Ovary (tissue), 10 donors: ENCODE measurements at places on chromosomes 3 and 15.

DNA sequence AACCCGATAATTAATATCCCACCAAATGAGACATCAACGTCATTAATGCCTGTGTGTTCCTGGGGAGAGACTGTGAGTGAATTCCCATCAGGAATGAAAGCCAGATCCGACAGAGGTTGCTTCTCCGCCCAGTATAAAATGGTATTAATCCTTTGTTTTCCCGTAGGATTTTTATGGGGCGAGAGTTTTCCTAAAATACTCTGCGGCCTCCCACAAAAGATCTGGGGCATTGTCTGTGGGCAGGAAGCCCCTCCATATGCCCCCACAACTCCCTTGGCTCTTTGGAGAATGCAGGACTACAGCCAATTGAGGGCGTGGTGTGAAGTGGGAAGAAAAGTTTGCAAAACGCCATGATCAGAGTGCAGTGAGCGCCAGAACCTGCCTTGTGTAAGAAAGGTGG, 26.7 kb downstream of the ZIC4 start:
- DNase-seq = no peak

- DNase-seq = no peak
Observed at GRCh38 chr3:45765266-45765851, 31.0 kb downstream of the SLC6A20 start.

DNA sequence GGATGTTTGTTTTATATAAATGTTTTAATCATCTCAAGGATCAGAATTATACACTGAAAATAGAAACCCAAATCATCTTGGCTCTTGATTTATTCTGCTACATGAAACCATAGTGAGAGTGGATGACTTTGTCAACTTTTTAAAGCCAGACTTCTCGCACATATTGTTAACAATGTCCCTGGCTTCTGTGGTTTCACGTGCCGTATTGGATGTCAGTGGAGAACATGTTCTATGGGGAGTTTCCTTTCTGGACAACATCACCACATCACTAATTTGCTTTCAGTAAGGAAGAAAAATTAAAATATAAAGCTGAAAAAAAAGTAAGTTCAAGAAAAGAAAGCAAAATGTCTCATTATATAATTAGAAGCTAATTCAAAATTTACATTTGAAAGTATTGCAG, 297.1 kb upstream of the MME start:
- DNase-seq = no peak

DNA sequence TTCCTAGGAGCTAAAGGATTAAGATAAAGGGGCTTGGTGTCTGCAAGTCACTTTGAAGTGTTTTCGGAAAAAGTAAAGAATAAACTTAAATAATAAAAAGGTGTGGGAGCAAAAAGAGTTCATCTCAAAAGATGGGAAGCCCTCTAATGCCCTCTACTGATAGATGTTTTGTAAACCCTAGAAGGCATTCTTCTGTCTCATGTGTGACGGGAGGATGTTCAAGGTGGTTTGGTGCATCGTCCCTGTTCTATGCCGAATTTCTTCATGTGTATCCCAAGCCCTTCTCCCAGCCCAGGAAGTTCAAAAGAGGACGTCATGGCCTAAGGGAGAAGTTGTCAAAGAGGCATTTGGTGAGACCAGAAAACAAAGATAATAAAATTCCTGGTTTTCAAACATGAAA, 37.2 kb downstream of the CCK start:
- no peak for DNase-seq

DNA sequence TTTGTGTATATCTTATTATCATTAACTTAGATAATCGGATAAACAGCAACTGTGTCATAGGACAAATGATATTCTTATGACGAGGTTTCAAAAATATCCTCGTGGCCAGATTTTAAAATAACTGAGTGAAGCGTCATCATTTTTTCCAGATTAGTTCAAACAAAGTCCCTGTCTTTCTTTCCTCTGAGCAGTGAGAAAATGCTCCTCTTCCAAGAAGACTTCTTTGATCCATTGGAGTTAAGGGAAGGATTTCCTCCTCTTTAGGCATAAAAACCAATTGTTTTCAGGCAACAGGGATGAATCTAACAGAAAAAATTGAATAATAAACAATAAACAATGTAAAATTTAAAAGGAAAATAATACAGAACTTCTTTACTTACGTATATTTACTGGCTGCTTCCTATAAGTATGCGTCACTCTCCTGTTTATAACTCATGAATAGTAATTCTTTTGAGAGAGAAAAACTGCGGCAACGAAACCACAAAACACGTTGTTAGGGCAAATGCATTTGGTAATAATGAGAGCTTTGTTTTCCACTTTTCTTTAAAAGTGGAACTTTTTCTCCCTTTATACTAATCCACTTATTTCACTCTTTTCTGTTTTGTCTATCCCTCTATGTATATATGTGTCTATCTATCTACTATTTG, 419.4 kb upstream of the ONECUT1 start:
- DNase-seq = no peak

- DNase-seq = no peak
Observed at GRCh38 chr15:24945711-24946110, 9.1 kb upstream of the SNRPN start.

GRCh38 chr3:14439501-14440167, 37.2 kb downstream of the SLC6A6 start:
- peak; percentile 78 for DNase-seq

DNA sequence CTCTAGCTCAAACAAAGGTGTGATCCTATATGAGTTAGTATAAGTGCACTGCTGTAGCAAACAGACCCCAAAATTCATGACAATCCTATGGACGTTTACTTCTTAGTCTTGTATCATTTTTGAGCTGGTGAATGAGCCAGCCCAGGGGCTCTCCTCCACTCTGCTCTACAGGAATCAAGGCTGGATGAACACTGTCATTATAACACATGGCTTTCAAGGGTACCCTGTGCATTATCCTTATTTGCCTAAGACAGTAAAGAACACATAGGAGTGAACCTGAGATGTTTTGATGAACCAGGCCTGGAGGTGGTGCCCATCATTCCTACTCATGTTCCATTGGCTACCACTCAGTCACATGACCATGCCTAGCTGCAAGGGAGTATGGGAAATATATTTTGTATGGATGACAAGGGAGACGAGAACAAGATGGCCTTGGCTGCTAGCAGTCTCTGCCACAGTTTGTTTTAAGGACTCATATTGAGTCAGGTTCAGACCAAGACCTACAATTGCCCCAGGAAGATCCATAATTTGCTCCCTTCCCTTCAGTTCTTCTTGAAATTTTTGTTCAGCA, 107.4 kb upstream of the HES1 start:
- no peak for DNase-seq

DNA sequence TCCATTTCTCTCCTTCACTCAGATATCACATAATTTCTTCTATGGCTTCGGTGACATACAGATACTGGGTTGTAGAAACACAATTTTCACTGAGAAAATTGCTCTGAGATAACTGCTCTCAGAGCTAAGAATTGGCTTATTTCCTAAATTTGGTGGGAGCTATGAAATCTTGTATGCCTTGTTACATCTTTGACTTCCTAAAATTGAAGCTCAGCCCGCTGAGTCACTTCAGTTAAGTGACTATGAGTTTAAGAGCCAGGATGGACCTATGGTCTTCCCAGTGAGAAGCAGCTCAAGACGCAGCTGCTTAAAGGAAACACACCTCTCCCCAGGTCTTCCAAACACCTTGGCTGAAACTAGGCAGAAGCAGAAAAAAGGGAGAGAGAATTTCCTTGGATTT, 56.4 kb downstream of the EFHB start:
- no peak for DNase-seq

- DNase-seq = no peak
Observed at GRCh38 chr3:57538465-57538864, 5.7 kb downstream of the DNAH12 start.
